ENCODE measurements at places on chromosomes 3 and 15. TPM values are rescaled to one million over a fixed set of nuclear protein-coding genes. Genes with fewer than 3 reads are reported as not detected.

RAB6B gene
- 3.9 TPM for total RNA-seq

DNA sequence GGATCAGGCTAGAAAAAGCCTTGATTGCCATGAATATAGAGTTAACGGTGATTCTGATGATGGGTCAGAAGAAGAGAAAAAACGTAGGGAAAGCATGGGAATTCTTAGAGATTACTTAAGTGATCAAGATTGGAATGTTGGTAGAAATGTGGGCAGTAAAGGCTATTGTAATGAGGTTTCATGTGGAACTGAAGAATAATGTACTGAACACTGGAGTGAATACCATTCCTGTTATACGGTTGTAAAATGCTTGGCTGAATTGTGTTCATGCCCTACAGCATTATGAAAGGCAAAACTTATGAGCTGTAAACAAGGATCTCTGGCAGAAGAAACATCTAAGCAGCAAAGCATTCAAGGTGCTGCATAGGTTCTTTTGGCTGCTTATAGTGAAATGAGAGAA lies 414.1 kb upstream of the CBLB start:
- no peak for DNase-seq

- DNase-seq, result no peak
Measured at GRCh38 chr3:123672429-123673146, 87.7 kb upstream of the HACD2 start.

- no peak for DNase-seq
Measured at GRCh38 chr3:37237252-37237651, 62.9 kb upstream of the LRRFIP2 start.

All from endothelial cell (in vitro differentiated cells).